ENCODE measurements at places on chromosomes 7 and 10.

GRCh38 chr7:65744406-65744805, 128.5 kb upstream of the VKORC1L1 start:
- no peaks in the 10 kb centered on the region for H3K27me3 ChIP-seq
- no peak for DNase-seq
- H3K4me3 ChIP-seq = no peak overlapping the region
- H3K36me3 ChIP-seq = peaks cover 4% of the 10 kb centered on the region
- peaks cover 14% of the 10 kb centered on the region for H3K4me1 ChIP-seq
- no peak overlapping the region for H3K27ac ChIP-seq

GRCh38 chr7:8217200-8218068, 44.5 kb downstream of the ICA1 start:
- no peaks in the 10 kb centered on the region for H3K27me3 ChIP-seq
- no peaks in the 10 kb centered on the region for H3K36me3 ChIP-seq
- no peak overlapping the region for H3K4me3 ChIP-seq
- H3K27ac ChIP-seq = no peak overlapping the region

DNA sequence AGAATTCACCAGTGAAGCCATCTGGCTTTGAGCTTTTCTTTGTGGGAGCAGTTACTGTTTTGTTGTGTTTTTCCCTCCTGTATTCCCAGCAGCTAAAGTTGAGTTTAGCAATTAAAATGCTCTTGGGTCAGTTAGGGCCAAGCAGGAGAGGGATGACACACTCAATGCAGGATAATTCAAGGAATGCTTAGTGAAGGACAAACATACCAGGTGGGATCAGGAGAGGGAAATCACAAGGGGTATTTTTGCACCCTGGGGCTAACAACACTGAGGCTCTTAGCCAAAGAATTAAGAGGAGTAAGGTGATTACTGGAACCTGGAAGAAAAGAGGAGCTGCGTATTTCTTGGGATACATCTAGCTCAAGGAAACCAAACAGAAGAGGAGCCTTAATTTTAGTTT, 82.4 kb upstream of the KCND2 start:
- no peak overlapping the region for H3K4me3 ChIP-seq
- no peak overlapping the region for H3K27ac ChIP-seq
- DNase-seq = no peak
- H3K36me3 ChIP-seq = no peaks in the 10 kb centered on the region

DNA sequence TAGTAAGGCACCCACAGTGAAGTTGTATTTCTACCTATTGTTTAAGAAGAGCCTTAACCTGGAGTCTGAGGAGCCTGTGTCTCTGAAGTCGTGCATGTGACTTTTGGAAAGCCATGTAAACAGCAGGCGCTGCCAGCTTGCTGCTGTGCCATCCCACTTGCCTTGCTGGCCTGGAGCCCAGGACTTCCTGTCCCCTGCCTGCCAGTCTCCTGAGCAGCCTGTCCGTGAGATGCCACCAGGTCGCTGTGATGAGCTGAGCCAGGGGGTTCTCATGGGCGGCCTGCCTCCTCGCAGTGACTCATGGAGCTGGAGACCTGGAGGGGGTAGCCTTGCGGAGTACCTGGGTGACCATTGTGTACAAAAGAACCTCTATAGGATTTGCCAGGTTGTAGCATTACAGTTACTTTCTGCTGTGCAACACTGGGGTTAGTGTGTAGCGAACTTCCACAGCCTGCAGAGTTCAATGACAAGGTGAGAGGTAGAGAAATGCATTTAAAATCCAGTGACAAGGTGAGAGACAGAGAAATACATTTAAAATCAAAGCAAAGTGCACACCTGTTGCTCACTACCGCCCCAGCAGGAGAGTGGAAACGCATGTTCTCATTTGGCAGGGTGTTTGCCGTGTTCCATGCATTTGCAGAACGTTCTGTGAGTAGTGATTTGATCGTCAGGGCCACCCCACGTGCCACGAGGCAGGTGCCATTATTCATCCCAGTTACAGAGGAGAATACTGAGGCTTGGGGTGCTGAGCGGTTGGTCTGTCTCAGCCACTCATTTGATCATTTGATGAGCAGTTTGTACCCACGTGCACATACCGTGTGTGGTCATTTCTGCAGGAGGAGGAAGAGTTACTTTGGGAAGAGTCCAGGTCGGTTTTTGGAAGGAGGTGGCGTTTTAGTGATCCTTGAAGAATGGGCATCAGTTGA, 36.6 kb upstream of the BHLHA15 start:
- no peak overlapping the region for H3K27ac ChIP-seq
- H3K36me3 ChIP-seq = peaks cover 5% of the 10 kb centered on the region
- H3K4me1 ChIP-seq = peaks cover 13% of the 10 kb centered on the region
- no peak for DNase-seq
- H3K4me3 ChIP-seq = no peak overlapping the region

DNA sequence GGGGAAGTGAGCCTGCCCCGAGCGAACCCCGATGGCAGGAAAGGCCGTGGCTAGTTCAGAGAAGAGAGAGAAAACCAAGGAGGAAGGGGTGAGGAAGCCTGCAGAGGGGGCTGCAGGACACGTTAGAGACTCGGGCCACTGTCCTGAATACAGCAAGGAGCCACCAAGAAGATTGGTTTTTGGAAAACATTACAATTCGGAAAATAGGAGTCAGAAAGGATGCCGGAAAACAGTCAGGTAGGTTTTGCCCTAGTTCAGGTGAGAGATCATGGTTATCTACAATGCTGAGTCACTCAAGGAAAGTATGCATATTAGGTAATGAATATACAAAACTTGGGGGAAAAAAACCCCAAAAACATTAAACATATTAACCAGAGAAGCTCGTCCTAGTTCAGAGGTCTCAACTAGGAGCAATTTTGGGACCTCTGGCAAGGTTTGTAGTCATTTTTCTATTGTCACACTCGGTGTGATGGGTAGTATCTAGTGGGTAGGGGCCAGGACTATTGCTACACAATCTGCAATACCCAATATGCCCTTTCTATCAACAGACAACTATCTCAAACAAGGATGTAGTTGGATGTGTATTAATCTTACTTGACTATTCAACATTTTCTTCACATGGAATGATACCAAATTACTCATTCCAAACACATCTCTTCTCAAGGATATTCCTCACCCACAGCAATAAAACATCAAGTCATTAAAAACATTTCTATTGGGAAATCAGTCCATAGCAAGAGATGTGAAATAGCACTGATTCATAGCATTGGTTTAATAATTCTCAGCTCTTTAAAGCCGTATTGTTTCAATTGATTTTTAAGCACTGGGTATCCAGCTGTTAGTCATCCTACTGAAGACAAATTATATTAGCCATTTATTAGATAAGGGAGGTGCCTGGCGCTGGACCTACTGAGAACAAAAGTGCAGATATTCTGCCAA, 74.4 kb upstream of the RSU1 start:
- H3K27ac ChIP-seq = peak overlapping the region; percentile 60
- peaks cover 17% of the 10 kb centered on the region for H3K4me1 ChIP-seq
- no peak for DNase-seq
- H3K4me3 ChIP-seq = no peak overlapping the region
- H3K27me3 ChIP-seq = no peaks in the 10 kb centered on the region

DNA sequence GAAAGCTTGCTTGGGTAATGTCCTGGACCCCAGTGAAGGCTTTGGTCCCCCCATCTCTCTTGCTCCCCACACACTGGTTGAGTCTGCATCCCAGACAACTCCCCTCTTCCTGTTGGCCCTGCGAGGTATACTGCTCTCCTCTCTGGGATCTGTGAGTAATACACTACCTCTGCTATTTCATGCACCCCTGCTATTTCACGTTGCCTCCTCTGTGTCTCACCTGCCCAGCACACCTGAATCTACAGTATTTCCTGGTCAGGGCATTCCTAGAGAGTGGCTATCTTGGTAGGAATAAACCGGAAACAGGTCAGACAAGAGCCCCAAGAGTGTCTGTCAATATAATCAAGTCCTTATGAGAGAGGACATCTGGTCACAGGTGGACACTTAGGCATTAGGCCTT, 114.3 kb upstream of the ODAD2 start:
- H3K27me3 ChIP-seq = no peaks in the 10 kb centered on the region
- H3K4me1 ChIP-seq = peaks cover 24% of the 10 kb centered on the region
- peaks cover 7% of the 10 kb centered on the region for H3K36me3 ChIP-seq

- peaks cover 5% of the 10 kb centered on the region for H3K27me3 ChIP-seq
- H3K4me1 ChIP-seq = peaks cover 17% of the 10 kb centered on the region
- H3K4me3 ChIP-seq = peak overlapping the region; percentile 81
- H3K27ac ChIP-seq = peak overlapping the region; percentile 94
- peaks cover 8% of the 10 kb centered on the region for H3K36me3 ChIP-seq
These were observed 447 bp upstream of the GPAM start for GRCh38 chr10:112184052-112184371.

DNA sequence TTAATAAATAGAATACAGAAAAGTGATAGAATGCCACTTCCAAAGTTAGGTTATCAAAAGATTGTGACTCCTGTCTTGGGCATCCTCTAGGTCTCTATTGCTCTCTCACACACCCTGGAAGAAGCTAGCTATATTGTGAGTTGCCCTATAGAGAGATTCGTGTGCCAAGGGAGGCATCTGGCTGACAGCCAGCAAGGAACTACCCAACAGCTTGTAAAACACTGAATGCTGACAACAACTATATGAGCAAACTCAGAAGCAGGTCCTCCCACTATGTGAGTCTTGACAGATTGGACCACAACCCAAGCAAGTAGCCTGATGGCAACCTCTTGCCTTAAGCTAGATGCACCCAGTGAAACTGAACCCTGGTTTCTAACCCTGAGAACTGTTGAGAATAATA, 55.7 kb upstream of the CDK14 start:
- no peak overlapping the region for H3K4me3 ChIP-seq
- H3K27ac ChIP-seq = no peak overlapping the region
- no peaks in the 10 kb centered on the region for H3K27me3 ChIP-seq

- H3K36me3 ChIP-seq = no peaks in the 10 kb centered on the region
- no peak overlapping the region for H3K4me3 ChIP-seq
- peaks cover 54% of the 10 kb centered on the region for H3K4me1 ChIP-seq
- H3K27me3 ChIP-seq = no peaks in the 10 kb centered on the region
These were observed 43.1 kb downstream of the MET start for GRCh38 chr7:116715077-116715476.

GRCh38 chr10:16184906-16185305, 251.9 kb upstream of the PTER start:
- no peaks in the 10 kb centered on the region for H3K4me1 ChIP-seq
- H3K36me3 ChIP-seq = no peaks in the 10 kb centered on the region
- H3K27me3 ChIP-seq = no peaks in the 10 kb centered on the region
- no peak overlapping the region for H3K4me3 ChIP-seq
- no peak overlapping the region for H3K27ac ChIP-seq

DNA sequence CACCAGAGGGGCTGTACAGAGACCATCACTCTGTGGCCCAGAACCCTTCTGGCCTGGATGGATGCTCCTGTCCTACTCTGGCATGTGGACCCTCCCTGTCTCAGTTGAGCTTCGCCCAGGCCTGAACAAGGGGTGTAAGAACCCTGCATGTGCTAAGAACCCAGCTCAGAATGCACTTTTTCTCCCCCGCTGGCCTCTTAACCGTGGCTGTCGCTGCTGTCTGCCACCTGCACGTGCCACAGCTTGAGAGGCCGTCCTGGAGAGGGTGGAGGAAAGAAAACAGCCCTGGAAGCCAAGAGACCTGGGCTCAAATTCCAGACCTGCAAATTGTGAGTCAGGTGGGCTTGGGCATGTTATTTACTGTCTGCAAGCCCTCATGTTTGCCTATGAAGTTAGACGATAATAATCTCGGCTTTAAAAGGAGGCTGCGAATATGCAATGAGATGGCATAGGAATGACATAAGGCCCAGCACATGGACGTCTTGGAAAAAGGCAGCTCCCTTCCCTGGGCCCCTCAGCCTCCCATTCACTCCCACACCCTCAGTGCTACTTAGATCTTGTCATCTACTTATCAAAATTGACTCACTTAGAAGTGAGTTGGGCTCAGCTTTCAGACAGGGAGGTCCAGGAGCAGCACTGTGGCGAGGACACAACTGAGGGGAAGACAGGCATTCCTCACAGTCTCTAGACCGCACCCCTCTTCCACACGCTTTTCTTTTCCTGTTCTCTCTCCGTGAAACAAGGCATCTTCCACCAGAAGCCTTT, 31.4 kb downstream of the FIGNL1 start:
- no peaks in the 10 kb centered on the region for H3K4me1 ChIP-seq
- H3K4me3 ChIP-seq = no peak overlapping the region
- DNase-seq = no peak

- no peak overlapping the region for H3K4me3 ChIP-seq
- H3K36me3 ChIP-seq = no peaks in the 10 kb centered on the region
- no peak overlapping the region for H3K27ac ChIP-seq
- H3K27me3 ChIP-seq = peaks cover 33% of the 10 kb centered on the region
- DNase-seq = no peak
These were observed 125.1 kb upstream of the FAM204A start for GRCh38 chr10:118467200-118467599.

GRCh38 chr7:121178869-121179497, 149.8 kb upstream of the WNT16 start:
- H3K27me3 ChIP-seq = no peaks in the 10 kb centered on the region
- H3K4me3 ChIP-seq = no peak overlapping the region
- H3K36me3 ChIP-seq = peaks cover 1% of the 10 kb centered on the region
- no peaks in the 10 kb centered on the region for H3K4me1 ChIP-seq
- H3K27ac ChIP-seq = no peak overlapping the region

- peaks cover 21% of the 10 kb centered on the region for H3K36me3 ChIP-seq
- H3K4me3 ChIP-seq = no peak overlapping the region
- H3K4me1 ChIP-seq = peaks cover 7% of the 10 kb centered on the region
- H3K27ac ChIP-seq = no peak overlapping the region
- DNase-seq = no peak
- H3K27me3 ChIP-seq = no peaks in the 10 kb centered on the region
These were observed 7.6 kb upstream of the ORAI2 start for GRCh38 chr7:102425639-102426267.

- H3K27me3 ChIP-seq = peaks cover 11% of the 10 kb centered on the region
- no peak overlapping the region for H3K4me3 ChIP-seq
- peaks cover 9% of the 10 kb centered on the region for H3K4me1 ChIP-seq
These were observed 66.1 kb downstream of the FOXL3 start for GRCh38 chr7:356087-356486.

GRCh38 chr10:5434017-5434753, 21.8 kb downstream of the NET1 start:
- no peaks in the 10 kb centered on the region for H3K27me3 ChIP-seq
- H3K4me3 ChIP-seq = no peak overlapping the region
- peaks cover 20% of the 10 kb centered on the region for H3K4me1 ChIP-seq
- no peak for DNase-seq
- peak overlapping the region; percentile 93 for H3K27ac ChIP-seq

GRCh38 chr10:86708068-86708782, 39.9 kb downstream of the LDB3 start:
- no peak overlapping the region for H3K4me3 ChIP-seq
- peaks cover 24% of the 10 kb centered on the region for H3K4me1 ChIP-seq
- peak overlapping the region; percentile 41 for H3K27ac ChIP-seq

- H3K36me3 ChIP-seq = peaks cover 2% of the 10 kb centered on the region
- peak; percentile 95 for DNase-seq
- H3K27ac ChIP-seq = peak within 1 kb of the TSS; percentile 82
- H3K27me3 ChIP-seq = no peaks in the 10 kb centered on the region
- peaks cover 33% of the 10 kb centered on the region for H3K4me1 ChIP-seq
These were observed at the start of gene ZMIZ2 for GRCh38 chr7:44748045-44748947. Gene ZMIZ2, plus strand, starts transcription at chr7:44748847. Its CDS starts 7,403 bp downstream, at chr7:44756250.

- no peaks in the 10 kb centered on the region for H3K27me3 ChIP-seq
- DNase-seq = no peak
- peaks cover 25% of the 10 kb centered on the region for H3K4me1 ChIP-seq
- peak overlapping the region; percentile 89 for H3K27ac ChIP-seq
- peak overlapping the region; percentile 87 for H3K4me3 ChIP-seq
- H3K36me3 ChIP-seq = no peaks in the 10 kb centered on the region
These were observed 561 bp downstream of the SHTN1 start for GRCh38 chr10:117004227-117005025.

Data from chondrocyte (in vitro differentiated cells).